ENCODE measurements at places on chromosomes 2 and 18.

DNA sequence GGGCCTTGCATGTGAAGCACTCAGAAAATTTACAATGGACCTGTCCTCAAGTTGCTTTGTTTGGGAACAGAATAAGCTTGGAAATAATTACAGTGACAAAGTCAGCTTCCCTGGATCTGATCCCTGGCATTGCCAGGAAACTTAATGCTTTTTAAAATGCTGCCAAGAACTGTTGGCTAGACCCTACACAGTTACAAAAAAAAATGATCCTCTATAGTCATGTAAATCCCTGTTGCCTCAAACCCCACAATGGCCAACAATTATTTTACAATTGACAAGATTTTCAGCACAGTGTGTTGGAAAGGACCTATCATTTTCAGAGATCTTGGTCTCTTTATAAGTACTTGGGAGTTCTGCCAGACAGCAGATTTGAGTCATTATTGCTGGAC lies 470.4 kb upstream of the ACVR2A start:
- DNase-seq: no peak

DNA sequence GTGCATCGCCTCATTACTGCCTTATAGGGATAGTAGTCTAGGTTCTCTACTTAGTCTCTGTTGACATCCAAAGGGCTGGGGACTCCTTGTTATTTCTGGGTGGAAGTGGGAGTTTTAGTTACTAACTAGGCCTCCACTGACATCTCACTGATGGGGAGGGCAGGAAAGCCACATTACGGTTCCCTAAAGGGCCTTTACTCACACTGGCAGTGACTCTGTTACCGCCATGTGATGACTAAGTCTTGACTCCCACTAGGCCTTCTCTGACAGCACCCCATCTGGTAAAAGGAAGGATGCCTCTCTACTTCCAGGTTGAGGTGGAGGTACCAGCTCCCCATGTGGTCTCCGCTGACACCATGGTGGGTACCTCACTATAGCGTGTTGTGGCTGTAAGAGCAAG lies 14.0 kb upstream of the BCL2L11 start:
- DNase-seq: no peak

- DNase-seq: no peak
Measured at GRCh38 chr2:85330839-85331636, 3.2 kb upstream of the TGOLN2 start.

DNA sequence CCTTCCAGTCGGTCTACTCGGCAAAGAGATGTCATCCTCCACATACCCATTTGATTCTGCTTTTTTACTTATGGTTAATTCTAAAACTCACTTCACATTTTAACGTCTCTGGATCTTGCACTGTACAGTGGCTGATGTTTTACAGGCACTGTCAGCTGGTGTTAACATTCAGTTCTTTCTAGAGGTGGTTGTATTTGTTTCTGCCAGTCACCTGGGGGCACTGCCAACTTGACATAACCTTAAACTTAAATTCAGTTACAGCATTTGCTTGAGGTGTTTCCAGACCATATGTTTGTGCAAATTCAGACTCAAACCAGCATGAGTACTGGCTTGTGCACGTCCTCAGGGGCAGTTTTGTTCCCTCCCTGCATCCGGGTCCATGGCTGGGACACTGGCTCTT lies 5.3 kb upstream of the TMEM185B start:
- no peak for DNase-seq

- no peak for DNase-seq
Measured at GRCh38 chr2:56709181-56709580, 525.4 kb downstream of the CCDC85A start.

- no peak for DNase-seq
Measured at GRCh38 chr2:127398239-127398590, 10.4 kb upstream of the MAP3K2 start.

DNA sequence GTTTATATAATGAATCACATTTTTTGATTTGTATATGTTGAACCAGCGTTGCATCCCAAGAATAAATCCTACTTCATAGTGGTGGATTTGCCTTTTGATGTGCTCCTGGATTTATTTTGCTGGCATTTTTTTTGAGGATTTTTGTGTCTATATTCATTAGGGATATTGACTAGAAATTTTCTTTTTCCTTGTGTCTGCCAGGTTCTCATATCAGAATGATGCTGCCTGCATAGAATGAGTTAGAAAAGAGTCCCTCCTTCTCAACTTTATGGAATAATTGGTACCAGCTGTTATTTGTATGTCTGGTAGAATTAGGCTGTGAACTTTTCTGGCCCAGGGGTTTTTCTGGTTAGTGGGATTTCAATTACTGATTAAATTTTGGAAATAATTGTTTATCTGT lies 457.4 kb upstream of the DSEL start:
- no peak for DNase-seq

Measured in stimulated activated CD4-positive, alpha-beta T cell treated with anti-CD3 and anti-CD28 coated beads, Interleukin-4, amount 100 ng/mL, for 48 hours (primary cell).